Activated naive CD4-positive, alpha-beta T cell treated with anti-CD3 and anti-CD28 coated beads for 36 hours (primary cell): ENCODE measurements at places on chromosomes 6 and 20.

GRCh38 chr6:18211338-18211737, 53.0 kb downstream of the DEK start:
- DNase-seq = peak; percentile 12

GRCh38 chr20:49589747-49590146, 21.8 kb upstream of the PTGIS start:
- no peak for DNase-seq

- DNase-seq = no peak
Observed at GRCh38 chr20:52405417-52405816, 213.8 kb upstream of the ZFP64 start.

DNA sequence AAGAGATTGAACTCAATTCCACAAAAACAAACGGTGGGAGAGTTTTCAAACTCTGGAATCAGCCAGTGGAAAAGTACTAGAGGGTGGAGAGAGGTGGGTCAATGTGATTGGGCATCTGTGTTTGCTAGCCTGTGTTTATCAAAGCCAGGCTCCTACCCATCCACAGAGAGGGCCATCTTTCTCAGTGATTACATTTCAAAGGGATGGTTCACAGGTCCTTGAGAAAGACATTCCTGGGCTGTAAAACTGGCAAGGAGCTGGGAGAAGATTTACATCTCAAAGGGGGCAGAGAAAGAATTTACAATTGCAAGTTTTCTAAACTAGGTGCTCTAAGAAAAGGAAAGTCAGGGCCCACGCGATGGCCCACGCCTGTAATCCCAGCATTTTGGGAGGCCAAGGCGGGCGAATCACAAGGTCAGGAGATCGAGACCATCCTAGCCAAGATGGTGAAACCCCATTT, 146.8 kb upstream of the UST start:
- DNase-seq = no peak

DNA sequence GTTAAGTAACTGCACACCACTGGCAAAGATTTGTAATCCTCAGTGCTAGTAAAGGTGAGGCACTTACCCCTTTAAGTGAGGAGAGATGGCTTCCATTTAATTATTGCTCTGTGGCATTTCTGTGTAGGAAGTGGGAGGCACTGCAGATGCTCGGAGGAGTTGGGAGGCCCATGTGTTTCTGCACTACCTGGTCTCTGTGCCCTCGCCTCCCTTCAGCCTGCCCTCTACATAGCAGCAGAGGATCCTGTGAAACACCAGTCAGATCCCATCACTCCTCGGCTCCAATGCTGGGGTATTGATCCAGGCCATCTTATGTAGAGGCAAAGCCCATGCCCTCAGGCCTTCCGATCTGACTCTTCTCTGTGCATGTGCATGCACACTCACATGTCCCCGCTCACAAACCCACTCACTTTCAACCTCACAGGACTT, 67.0 kb downstream of the SLX4IP start:
- DNase-seq = peak; percentile 25

GRCh38 chr20:32252189-32252588, 25.3 kb upstream of the KIF3B start:
- peak; percentile 96 for DNase-seq

DNA sequence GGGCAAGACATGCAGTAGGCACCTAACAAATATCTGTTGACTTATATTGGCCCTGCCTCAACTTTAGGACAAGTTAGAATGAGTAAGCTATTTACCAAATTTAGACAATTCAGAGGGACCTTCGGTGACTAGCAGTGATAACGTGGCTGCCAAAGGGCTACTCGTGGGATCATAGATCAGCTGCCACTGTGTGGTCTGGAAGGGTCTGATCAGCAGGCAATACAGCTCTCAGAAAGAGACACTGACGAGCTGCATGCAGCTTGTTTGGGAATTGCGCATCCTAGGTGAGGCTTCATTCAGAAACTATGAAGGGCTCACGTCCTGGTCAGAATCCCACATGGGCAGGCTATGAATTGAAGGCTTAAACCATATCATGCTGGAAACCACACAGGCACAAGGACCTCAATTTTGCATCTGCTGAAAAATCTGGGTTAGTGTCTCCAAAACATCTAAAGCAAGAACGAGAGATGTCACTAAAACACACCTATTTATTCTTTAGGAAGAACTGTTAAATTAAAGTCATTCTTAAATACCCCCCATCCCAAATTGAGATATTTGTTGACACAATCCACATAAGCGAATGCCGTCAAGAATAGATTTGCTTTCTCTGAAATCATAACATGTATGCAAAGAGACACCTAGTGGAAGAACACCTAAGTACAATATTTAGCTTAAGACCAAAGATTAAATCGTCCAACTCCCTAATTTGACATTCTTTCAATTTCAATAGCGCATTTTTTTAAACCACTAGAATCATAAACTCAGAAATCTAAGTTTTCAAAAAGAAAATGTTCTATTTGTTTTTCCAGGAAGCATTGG, 79.6 kb downstream of the IPCEF1 start:
- DNase-seq = no peak

GRCh38 chr20:46206992-46207549, 89.0 kb downstream of the CD40 start:
- no peak for DNase-seq

DNA sequence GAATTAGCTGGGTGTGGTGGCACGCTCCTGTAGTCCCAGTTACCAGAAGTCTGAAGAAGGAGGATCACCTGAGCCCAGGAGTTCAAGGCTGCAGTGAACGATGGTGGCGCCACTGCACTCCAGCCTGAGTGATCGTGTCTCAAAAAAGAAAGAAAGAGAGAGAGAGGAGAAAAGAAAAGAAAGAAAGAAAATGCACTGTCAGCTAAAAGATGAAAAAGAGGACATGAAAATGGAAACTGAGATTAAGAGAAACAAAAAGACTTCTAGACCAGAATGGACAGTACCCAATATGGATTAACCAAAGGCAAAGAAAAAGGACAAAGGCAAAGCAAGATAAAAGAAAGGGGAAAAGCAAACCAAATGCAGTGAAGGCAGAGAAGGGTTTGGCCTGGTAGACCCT, 9.0 kb upstream of the RALGAPA2 start:
- no peak for DNase-seq

DNA sequence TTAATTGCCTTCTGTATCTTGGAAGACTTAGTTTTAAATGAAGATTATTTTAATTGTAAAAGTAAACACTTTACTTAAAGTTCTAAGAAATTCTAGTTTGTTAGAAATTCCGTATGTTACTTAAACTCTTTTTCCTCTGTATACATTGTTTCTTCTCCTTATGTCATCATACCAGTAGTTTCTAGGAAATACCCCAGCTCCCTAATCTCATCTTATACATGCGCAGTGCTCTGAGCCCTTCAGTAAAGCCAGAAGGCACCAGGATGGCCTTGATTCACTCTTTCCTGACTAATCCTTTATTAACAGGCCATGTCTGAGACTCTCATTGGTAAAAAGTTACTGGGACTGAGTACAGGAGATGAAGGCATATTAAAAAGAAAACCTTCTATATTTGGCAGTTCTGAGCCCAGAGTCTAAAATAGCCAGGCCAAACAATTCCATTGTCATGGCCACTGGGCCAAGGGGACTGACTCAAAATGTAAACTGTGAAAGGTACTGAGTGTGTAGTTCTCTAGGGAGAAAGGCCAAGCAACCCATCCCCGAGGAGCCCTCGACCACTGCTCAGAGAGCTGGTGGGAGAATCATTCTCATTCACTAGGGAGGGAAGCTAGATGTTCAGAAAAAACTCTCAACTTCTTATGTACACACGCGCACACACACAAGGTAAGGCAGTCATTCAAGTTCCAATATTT, 25.0 kb downstream of the SLC22A1 start:
- no peak for DNase-seq

DNA sequence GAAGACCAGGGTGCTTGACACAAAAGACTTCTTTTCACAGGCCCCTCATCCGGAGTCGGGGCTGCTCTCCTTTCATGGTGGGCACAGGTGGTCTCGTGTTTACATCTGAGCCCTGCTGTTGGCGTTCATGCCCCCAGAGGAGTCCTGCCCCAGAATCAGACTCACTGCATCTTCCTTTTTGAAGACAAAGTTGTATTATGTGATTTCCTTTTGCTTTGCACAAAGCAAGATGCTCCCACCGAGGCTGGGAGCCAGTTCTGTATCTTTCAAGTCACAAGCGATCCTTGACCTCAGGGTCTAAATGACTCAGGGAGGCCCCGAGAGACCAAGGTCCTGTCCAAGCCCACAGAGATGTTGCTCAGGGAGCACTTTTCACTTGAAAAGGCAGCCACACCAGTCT, 330.5 kb downstream of the THBS2 start:
- no peak for DNase-seq

DNA sequence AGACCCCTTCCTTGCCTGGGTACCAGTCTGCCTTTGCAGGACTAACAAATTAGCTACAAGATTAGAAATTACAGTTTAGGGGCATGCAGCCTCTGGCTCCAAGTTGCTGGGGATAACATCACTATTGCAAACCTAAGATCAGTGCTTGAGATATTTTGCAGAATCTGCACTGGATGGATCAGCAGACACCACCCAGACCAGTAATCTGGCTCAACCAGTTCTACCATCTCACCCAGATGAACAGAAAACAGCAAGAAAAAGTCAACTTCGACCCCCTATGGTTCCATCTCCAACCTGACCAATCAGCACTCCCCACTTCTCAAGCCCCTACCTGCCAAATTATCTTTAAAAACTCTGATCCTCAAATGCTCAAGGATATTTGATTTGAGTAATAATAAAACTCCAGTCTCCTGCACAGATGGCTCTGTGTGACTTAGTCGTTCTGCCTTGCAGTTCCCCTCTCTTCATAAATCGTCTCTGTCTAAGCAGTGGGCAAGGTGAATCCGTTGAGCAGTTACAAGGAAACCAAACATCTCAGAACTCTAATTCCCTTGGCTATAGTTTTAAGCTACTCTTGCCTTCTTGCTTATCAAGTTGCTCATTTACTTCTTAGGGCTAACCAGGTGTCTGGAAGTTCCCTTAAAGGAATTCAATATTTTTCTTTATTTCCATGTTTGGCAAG, 16.1 kb upstream of the LMBRD1 start:
- DNase-seq = no peak
